ENCODE measurements at places on chromosomes 5 and 9. TPM values are rescaled to one million over a fixed set of nuclear protein-coding genes. Genes with fewer than 3 reads are reported as not detected.

INSYN2B gene
- total RNA-seq, result 33.5 TPM

DNA sequence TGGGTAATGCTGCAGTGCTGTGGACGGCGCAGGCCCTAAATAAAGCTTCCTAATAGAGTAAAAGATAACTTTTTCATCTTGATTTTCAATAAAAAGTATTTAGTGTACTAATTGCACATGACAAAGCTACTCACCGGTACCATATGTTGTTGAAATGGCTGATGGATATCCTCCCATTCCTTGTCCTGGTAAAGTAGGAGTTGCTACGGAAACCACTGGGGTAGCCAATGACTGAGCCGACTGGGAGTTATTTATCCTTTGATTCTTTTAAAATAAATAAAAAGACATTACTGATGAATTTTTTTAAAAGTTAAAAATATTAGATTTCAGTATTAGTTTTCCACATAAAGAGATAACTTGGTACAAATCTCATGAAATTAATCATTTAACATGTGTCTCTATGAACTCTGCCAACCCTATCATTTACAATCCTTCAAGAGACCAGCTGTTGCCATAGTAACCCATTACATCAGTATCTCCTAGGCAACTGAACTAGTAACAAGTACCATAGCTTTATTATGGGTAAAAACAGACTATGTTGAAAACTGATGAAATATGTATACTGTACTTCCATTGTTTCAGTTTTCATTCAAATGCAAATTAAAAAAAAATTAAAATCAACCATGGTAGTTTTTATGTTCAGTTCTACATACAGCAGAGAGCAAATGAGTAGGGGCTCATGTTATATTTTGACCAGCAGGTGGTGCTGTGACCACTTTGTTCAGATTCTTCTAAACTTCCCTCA is 153.7 kb downstream of the MEF2C start:
- no peak overlapping the region for H3K27ac ChIP-seq
- H3K4me3 ChIP-seq, result no peak overlapping the region
- no peaks in the 10 kb centered on the region for H3K4me1 ChIP-seq
- DNase-seq, result peak; percentile 78

GRCh38 chr5:137960141-137960540 is 70.9 kb downstream of the PKD2L2 start:
- no peak overlapping the region for H3K4me3 ChIP-seq
- H3K36me3 ChIP-seq, result peaks cover 5% of the 10 kb centered on the region
- no peak overlapping the region for H3K27ac ChIP-seq

DNA sequence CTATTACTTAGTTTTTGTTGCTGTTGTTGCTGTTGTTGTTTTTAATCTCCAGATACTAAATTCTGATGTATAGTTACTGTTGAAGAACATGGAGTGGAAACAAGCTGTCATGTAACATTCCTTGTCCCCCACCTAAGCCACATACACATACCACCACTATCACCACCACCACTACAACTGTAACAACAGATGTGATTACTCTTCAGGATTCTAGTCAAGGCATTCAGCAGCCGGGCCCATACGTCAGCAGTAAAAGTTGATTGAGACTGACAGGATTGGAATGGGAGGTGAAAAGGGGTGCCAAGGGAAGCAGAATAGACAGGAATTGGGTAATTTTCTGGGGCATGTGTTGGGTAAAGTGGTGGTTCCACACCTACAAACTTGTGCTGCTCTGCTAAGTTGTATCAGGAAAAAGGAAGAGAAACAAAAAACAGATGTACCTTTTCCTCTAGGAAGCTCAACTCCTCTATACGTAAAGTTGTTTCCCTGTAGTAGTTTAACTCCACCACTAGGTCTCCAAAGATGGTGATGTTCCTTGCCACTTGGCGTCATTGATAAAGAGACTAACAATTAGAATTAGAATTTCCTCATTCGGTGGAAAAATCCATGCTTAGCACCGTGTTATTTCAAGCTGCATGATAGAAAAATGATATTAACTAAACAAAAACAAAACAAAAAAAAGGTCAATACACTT is 138.6 kb downstream of the ARRDC3 start:
- DNase-seq, result no peak
- H3K4me1 ChIP-seq, result no peaks in the 10 kb centered on the region
- H3K27ac ChIP-seq, result no peak overlapping the region

GRCh38 chr9:2116073-2116472 is 100.9 kb downstream of the SMARCA2 start:
- peaks cover 23% of the 10 kb centered on the region for H3K36me3 ChIP-seq
- no peak overlapping the region for H3K4me3 ChIP-seq
- no peak overlapping the region for H3K27ac ChIP-seq
- no peaks in the 10 kb centered on the region for H3K4me1 ChIP-seq
- DNase-seq, result no peak

- H3K27me3 ChIP-seq, result no peaks in the 10 kb centered on the region
- peaks cover 27% of the 10 kb centered on the region for H3K4me1 ChIP-seq
Observed at GRCh38 chr9:130927995-130928900, 10.8 kb downstream of the FIBCD1 start.

- H3K36me3 ChIP-seq, result no peaks in the 10 kb centered on the region
- H3K4me3 ChIP-seq, result no peak overlapping the region
- H3K27ac ChIP-seq, result no peak overlapping the region
- H3K4me1 ChIP-seq, result no peaks in the 10 kb centered on the region
- DNase-seq, result no peak
Observed at GRCh38 chr5:88401228-88401627, 132.6 kb upstream of the TMEM161B start.

All from IMR-90 (cell line).